ENCODE measurements at places on chromosomes 12 and 14. TPM values are rescaled to one million over a fixed set of nuclear protein-coding genes. Genes with fewer than 3 reads are reported as not detected.

CLMN gene
- 19.6 TPM for total RNA-seq

DAO gene
- not detected for total RNA-seq

KRT6C gene
- total RNA-seq = 257 TPM

SMOC1 gene
- 9.8 TPM for total RNA-seq

CLEC12A gene
- total RNA-seq = not detected

LHX5 gene
- not detected for total RNA-seq

SIX6 gene
- not detected for total RNA-seq

- peaks cover 3% of the 10 kb centered on the region for H3K4me1 ChIP-seq
- H3K4me3 ChIP-seq = no peak overlapping the region
- no peaks in the 10 kb centered on the region for H3K36me3 ChIP-seq
- DNase-seq = no peak
- no peak overlapping the region for H3K27ac ChIP-seq
- no peaks in the 10 kb centered on the region for H3K27me3 ChIP-seq
These were observed 12.1 kb downstream of the SPTSSA start for GRCh38 chr14:34449819-34450541.

GRCh38 chr12:40012711-40013110 lies 93.2 kb downstream of the SLC2A13 start:
- no peaks in the 10 kb centered on the region for H3K36me3 ChIP-seq
- H3K27ac ChIP-seq = no peak overlapping the region
- H3K27me3 ChIP-seq = no peaks in the 10 kb centered on the region
- no peaks in the 10 kb centered on the region for H3K4me1 ChIP-seq
- H3K4me3 ChIP-seq = no peak overlapping the region

GRCh38 chr12:103791350-103791920 lies 49.6 kb downstream of the NT5DC3 start:
- no peak overlapping the region for H3K27ac ChIP-seq
- no peak for DNase-seq
- no peaks in the 10 kb centered on the region for H3K27me3 ChIP-seq
- no peaks in the 10 kb centered on the region for H3K36me3 ChIP-seq
- no peak overlapping the region for H3K4me3 ChIP-seq

- H3K4me1 ChIP-seq = no peaks in the 10 kb centered on the region
- H3K4me3 ChIP-seq = no peak overlapping the region
- no peaks in the 10 kb centered on the region for H3K36me3 ChIP-seq
- no peaks in the 10 kb centered on the region for H3K27me3 ChIP-seq
These were observed 247.4 kb downstream of the SYT10 start for GRCh38 chr12:33192226-33192625.

GRCh38 chr14:33786091-33786825 lies 164.6 kb downstream of the EGLN3 start:
- H3K4me3 ChIP-seq = no peak overlapping the region
- H3K36me3 ChIP-seq = no peaks in the 10 kb centered on the region
- no peak overlapping the region for H3K27ac ChIP-seq
- H3K27me3 ChIP-seq = no peaks in the 10 kb centered on the region

GRCh38 chr12:122096591-122097149 lies 18.1 kb downstream of the MLXIP start:
- H3K36me3 ChIP-seq = no peaks in the 10 kb centered on the region
- no peak overlapping the region for H3K4me3 ChIP-seq
- peak overlapping the region; percentile 63 for H3K27ac ChIP-seq
- peaks cover 75% of the 10 kb centered on the region for H3K4me1 ChIP-seq
- no peaks in the 10 kb centered on the region for H3K27me3 ChIP-seq

GRCh38 chr12:4932576-4932975 lies 22.9 kb downstream of the KCNA1 start:
- H3K4me1 ChIP-seq = no peaks in the 10 kb centered on the region
- no peak overlapping the region for H3K27ac ChIP-seq
- DNase-seq = no peak

DNA sequence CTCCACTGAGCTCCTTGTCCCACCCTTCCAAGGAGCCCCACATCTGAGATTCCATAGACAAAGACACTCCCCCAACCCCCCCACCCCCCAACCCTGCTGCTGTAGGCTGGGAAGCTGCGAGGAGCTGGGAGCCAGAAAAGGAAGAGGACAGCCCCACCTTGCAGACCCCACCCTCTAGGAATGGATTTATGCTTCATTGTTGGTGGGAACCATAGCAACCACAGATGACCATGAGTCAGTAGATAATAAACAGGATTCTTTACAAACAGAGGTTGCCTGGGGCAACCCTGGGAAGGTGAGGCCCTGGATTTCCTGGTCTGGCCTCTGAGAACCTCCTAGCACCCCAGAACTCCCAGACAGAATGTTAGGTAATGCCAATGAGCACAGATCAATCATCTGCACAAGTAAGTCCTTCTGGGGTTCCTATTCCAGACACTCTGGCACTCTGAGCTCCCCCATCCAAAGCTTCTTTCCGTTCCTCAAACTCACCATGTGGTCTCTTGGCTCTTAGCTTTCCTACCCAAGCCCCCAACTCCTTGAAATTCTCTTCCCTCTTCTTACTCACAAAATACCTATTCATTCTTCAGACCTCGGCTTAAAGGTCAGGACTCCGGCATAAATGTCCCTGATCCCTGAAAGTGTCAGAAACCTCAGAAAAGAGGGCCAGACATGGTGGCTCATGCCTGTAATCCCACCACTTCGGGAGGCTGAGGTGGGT lies 15.2 kb upstream of the PLEKHG6 start:
- H3K27ac ChIP-seq = peak overlapping the region; percentile 56
- no peak for DNase-seq
- no peak overlapping the region for H3K4me3 ChIP-seq
- peaks cover 29% of the 10 kb centered on the region for H3K4me1 ChIP-seq
- H3K27me3 ChIP-seq = no peaks in the 10 kb centered on the region

GRCh38 chr12:132064631-132065030 lies 79.5 kb downstream of the DDX51 start:
- H3K27me3 ChIP-seq = no peaks in the 10 kb centered on the region
- no peaks in the 10 kb centered on the region for H3K4me1 ChIP-seq
- DNase-seq = no peak
- no peak overlapping the region for H3K4me3 ChIP-seq
- H3K27ac ChIP-seq = no peak overlapping the region
- H3K36me3 ChIP-seq = no peaks in the 10 kb centered on the region

- no peaks in the 10 kb centered on the region for H3K27me3 ChIP-seq
- H3K4me3 ChIP-seq = no peak overlapping the region
- H3K27ac ChIP-seq = no peak overlapping the region
- DNase-seq = no peak
These were observed 38.8 kb downstream of the FAM222A start for GRCh38 chr12:109752117-109753053.

- H3K27me3 ChIP-seq = no peaks in the 10 kb centered on the region
- H3K36me3 ChIP-seq = no peaks in the 10 kb centered on the region
- no peak for DNase-seq
- no peak overlapping the region for H3K4me3 ChIP-seq
These were observed 20.2 kb downstream of the E2F7 start for GRCh38 chr12:77045183-77045582.

GRCh38 chr12:109356577-109356976 lies 8.9 kb downstream of the MYO1H start:
- no peaks in the 10 kb centered on the region for H3K36me3 ChIP-seq
- H3K4me1 ChIP-seq = no peaks in the 10 kb centered on the region
- H3K4me3 ChIP-seq = no peak overlapping the region
- H3K27ac ChIP-seq = no peak overlapping the region

DNA sequence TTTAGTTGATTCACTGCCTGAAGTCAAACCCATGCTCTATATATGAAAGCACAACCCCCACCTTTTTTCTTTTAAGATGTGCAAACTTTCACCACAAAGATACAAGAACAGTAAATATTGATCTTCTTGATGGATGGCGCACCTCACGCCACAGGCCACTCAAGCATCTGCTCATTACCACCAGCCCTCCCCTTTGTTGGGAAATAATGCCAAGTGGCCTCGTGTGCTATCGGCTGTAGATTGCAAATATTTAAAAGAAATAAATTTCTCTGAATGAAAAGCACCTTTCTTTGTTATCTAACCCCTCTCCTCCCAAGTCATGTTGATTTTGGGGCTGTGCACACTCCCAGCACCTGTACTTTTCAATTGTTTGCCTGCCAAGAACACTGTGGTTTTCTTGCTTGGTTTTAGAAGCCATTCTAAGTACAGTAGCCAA lies 122.7 kb downstream of the C12orf42 start:
- no peaks in the 10 kb centered on the region for H3K36me3 ChIP-seq
- DNase-seq = no peak
- H3K27me3 ChIP-seq = no peaks in the 10 kb centered on the region
- H3K27ac ChIP-seq = no peak overlapping the region
- H3K4me3 ChIP-seq = no peak overlapping the region

- H3K4me1 ChIP-seq = peaks cover 71% of the 10 kb centered on the region
- H3K27ac ChIP-seq = peak overlapping the region; percentile 96
- H3K4me3 ChIP-seq = no peak overlapping the region
- no peaks in the 10 kb centered on the region for H3K36me3 ChIP-seq
- DNase-seq = no peak
These were observed 9.5 kb upstream of the NR4A1 start for GRCh38 chr12:52041695-52042123.

- no peaks in the 10 kb centered on the region for H3K27me3 ChIP-seq
- no peaks in the 10 kb centered on the region for H3K4me1 ChIP-seq
- no peak overlapping the region for H3K4me3 ChIP-seq
- no peaks in the 10 kb centered on the region for H3K36me3 ChIP-seq
These were observed 102.0 kb downstream of the EGLN3 start for GRCh38 chr14:33848706-33849454.

DNA sequence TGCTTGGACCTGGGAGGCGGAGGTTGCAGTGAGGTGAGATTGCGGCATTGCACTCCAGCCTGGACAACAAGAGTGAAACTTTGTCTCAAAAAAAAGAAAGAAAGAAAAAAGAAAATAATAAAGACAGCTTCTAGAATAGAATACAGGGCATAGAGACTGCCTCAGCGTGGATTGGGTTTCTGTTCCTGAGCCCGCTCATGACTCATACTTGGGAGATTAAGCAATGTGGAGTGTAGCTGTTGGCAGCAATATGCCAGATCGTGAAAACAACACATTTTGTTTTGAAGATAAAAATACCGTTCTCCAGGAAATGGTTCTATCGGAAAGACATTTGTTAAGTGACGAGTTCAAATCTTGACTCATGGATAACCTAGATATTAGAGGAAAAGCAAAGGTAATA lies 67.2 kb downstream of the GLT1D1 start:
- no peak overlapping the region for H3K27ac ChIP-seq
- H3K27me3 ChIP-seq = no peaks in the 10 kb centered on the region
- DNase-seq = no peak
- H3K4me1 ChIP-seq = peaks cover 4% of the 10 kb centered on the region

DNA sequence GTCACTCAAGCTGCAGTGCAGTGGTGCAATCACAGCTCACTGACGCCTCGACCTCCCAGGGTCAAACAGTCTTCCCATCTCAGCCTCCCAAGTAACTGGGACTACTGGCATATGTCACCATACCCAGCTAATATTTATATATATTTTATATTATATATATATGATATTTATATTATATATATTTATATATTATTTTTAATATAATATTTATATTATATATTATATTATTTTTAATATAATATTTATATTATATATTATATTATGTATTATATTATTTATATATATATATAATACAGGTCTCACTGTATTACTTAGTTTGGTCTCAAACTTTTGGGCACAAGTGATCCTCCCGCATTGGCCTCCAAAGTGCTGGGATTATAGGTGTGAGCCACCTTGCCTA lies 9.4 kb downstream of the ZNF84 start:
- H3K27me3 ChIP-seq = no peaks in the 10 kb centered on the region
- H3K36me3 ChIP-seq = peaks cover 25% of the 10 kb centered on the region
- H3K27ac ChIP-seq = no peak overlapping the region
- no peak overlapping the region for H3K4me3 ChIP-seq
- no peaks in the 10 kb centered on the region for H3K4me1 ChIP-seq

DNA sequence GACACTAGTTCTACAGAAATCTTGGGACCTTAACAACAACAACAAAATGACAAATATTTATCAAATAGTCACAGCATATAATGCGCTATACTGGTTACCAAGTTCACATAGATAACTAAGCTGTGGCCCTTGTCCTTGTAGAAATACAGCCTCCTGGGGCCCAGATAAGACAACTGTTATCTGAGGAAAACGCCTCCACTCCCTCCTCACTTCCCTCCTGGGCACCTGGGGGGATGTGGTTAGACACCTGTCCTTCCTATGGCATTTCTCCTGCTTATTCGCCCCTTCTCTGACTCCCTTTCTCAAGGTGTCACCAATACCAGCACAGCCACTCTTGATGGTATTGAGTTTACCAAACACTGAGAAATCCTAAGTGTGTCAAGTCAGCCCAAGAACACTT lies 419.4 kb downstream of the RAD51B start:
- no peaks in the 10 kb centered on the region for H3K36me3 ChIP-seq
- H3K4me3 ChIP-seq = no peak overlapping the region
- peak overlapping the region; percentile 76 for H3K27ac ChIP-seq
- no peaks in the 10 kb centered on the region for H3K27me3 ChIP-seq

DNA sequence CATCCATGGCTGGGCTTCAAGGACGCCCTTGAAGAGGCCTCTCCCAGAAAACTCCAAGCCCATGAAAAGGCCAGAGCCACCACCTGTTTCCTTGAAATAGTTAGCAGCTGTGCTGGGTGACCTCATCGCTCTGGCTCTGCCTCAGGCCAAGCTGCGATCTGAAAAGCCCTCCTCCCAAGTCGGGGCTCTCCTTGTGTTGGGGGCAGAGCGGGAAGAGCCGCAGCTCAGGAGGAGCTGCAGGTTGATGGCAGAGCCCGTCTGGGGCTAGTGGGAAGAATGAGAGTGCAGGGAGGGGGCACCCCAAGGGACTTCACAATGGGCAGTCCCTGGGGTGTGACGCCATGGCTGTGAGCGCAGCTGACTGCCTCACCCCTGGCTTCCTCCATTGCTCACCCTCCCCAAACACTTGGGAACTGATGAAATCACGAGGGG lies 50.0 kb upstream of the STON2 start:
- no peaks in the 10 kb centered on the region for H3K27me3 ChIP-seq
- H3K4me1 ChIP-seq = peaks cover 19% of the 10 kb centered on the region
- H3K4me3 ChIP-seq = no peak overlapping the region
- H3K36me3 ChIP-seq = no peaks in the 10 kb centered on the region
- H3K27ac ChIP-seq = no peak overlapping the region
- no peak for DNase-seq

DNA sequence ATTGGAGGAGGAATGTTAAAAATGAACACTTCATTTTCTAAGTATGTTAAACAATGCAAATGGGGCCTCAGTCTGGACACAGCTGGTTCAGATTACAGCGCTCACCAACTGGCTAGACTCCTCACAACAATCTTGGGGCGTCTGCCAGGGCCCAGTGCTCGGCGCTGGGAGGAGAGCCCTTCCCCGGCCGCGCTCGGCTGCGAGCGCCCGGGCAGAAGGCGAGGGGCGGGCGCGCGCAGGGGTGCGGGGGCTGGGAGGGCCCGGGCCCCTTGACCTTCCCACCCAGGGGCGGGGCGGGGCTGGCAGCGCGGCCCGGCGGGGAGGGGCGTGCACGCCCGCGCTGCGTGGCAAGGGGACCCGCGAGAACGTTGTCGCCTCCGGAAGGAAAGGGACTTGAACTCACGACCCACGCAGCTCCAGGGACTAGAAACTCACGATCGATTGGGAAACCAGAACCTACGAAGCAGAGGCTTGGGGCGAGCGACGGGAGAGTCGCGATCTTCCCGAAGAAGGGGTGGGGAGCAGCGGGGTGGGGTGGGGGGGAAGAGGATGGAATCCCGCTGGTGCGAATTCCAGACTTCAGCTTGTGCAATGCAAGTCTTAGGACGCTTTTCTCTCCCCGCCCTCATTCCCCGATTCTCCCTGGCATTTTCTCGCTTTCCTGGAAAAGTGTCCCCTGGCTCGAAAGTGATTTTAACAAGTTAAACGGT lies at the start of gene FBLN5:
TSS of gene FBLN5 (minus strand) at position 220 of the 710 bp plus-strand sequence. CDS start 465 bp downstream, outside the sequence.
- peak within 1 kb of the TSS; percentile 77 for H3K27ac ChIP-seq
- peaks cover 23% of the 10 kb centered on the region for H3K4me1 ChIP-seq
- no peak for DNase-seq
- H3K36me3 ChIP-seq = no peaks in the 10 kb centered on the region
